ENCODE measurements at places on chromosomes 6 and 20. TPM values are rescaled to one million over a fixed set of nuclear protein-coding genes. Genes with fewer than 3 reads are reported as not detected.

DNA sequence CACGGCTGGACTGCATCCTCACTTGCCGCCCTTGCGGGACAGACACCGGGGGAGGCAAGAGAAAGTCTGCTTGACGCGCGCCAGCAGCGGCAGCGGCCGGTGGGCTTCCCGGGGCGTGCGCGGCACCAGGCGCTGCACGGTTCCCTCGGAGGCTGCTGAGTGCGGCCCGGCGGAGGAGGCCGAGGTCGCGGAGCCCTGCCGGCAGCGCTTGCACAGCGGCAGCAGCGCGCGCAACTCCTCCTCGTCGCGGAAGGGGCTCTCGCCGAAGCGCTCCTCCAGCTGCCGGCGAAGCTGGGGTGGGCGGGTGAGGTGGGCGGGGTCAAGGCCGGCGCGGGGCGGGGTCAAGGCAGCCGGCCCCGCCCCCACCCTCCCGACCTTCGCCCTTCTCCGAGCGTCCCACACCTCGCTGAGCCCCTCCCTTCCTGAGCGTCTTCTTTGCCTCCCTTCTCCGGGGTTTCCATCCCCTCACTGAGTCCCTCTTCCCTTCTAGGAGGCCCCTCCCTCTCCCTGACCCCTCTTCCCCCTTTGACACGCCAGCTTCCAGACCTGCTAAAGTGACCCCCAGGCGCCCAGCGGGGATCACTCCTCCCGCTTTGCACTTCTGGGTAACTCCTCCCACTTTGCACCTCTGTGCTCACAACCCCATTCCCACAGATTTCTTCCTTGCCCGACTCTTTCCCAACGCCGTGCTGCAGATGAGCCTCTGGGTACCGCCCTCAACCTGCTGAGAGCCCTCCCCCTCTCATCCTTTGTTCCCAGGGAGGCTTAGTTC is 8.8 kb downstream of the DUSP15 start:
- no peaks in the 10 kb centered on the region for H3K4me1 ChIP-seq
- H3K27ac ChIP-seq, result no peak overlapping the region
- DNase-seq, result peak; percentile 80
- H3K27me3 ChIP-seq, result peaks cover 2% of the 10 kb centered on the region
- no peaks in the 10 kb centered on the region for H3K36me3 ChIP-seq

The ACSS1 gene
- 43.7 TPM for polyA plus RNA-seq

GRCh38 chr6:125363039-125363823 is 61.5 kb upstream of the HDDC2 start:
- no peak overlapping the region for H3K27ac ChIP-seq
- peak overlapping the region; percentile 35 for H3K4me3 ChIP-seq
- no peaks in the 10 kb centered on the region for H3K4me1 ChIP-seq
- DNase-seq, result peak; percentile 9

DNA sequence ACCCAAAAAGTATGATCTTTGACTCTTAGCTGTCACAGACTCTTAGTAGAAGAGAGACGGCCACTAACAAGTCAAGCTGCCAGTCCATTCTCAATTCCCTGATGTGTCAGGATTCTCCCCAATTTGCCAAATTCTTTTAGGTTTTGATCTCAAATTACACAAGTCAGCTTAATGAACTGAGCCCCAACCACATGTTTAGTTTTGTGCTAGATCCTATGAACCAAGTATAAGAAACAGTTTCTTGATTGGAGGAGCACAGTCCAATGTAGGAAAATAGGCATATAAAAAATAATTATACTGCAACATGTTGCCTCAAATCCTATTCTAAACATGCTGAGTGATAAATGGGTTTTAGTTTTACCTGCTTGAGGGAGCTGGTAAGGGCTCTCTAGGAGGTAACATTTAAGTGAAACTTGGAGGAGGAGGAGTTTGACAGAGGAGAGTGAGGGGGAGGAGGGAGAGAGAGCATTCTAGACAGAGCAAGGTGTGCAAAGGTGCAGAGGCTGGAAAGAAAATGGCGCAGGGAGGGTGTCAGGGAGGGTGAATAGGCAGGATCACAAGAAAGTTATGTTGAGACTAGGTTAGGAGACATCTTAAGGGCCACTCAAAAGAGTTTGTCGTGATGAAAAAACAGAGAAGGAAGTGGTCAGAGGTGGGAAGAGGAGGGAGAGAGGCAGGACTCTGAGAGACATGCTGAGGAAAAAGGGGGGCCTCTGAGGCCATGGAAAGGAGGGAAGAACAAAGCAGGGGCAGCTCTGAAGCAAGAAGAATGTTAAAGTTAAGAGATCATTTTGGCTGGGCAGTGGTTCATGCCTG is 22.8 kb upstream of the FAM83C start:
- no peaks in the 10 kb centered on the region for H3K4me1 ChIP-seq
- H3K27ac ChIP-seq, result no peak overlapping the region
- H3K27me3 ChIP-seq, result no peaks in the 10 kb centered on the region
- H3K4me3 ChIP-seq, result no peak overlapping the region
- no peak for DNase-seq

The LBP gene
- 0.30 TPM for polyA plus RNA-seq

The MYO6 gene
- polyA plus RNA-seq, result 18.3 TPM

DNA sequence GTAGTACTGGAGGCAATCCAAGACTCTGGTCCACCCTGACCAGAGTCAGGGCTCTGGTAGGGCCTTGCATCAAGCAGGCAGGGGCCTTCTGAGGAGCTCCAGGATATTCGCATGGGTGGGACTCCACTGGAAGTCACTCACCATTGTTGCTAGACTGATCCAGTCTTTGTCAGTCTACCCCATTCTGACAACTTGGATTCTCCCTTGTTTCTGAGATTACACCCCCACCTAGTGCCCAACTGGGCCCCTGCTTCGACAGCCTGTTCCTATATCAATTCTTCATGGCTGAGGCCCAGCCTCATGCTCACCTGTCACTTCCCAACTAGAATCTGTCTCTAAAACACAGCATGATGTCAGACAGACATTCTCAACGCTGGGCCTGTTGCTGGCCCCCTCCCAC is 5.2 kb downstream of the SLC35D3 start:
- H3K27me3 ChIP-seq, result no peaks in the 10 kb centered on the region
- H3K4me1 ChIP-seq, result no peaks in the 10 kb centered on the region
- H3K27ac ChIP-seq, result no peak overlapping the region
- H3K36me3 ChIP-seq, result no peaks in the 10 kb centered on the region

The SLPI gene
- 49.4 TPM for polyA plus RNA-seq

DNA sequence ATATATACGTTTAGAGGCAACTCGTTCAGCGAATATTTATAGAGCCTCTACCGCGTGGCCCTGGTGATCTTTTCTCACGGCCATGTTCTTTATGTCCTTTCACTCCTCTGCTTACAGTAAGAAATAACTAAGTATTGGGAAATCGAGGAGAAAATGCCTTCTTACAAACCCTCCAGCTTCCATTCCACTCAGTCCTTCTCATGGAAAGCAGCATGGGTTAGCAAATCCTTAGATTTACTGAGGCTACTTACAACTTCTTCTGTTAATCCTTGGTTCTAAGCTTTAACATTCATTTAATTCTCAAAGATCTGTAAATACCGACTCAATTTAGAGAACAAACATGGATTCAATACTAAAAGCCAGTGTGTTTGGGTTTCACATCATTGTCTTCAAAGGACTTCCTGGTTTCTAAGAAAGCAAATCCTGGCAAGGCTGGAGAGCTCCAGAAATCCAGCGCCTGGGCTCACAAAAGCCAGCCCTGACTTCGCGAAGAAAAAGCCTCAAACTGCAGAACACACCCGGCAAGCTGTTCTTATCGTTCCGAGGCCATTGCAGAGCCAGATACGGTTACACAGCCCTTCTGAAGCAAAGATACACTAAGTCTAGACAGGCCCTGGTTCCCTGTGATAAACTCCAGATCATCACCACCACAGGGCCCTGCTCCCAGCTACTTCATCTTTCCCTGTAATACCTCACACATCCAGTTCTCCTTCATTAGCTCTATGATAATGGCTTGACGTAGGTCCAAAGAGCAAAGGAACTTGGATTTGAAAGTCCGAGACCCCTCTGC is 19.2 kb downstream of the AGPAT4 start:
- H3K27me3 ChIP-seq, result no peaks in the 10 kb centered on the region
- H3K36me3 ChIP-seq, result no peaks in the 10 kb centered on the region
- H3K27ac ChIP-seq, result no peak overlapping the region
- no peaks in the 10 kb centered on the region for H3K4me1 ChIP-seq
- no peak for DNase-seq
- no peak overlapping the region for H3K4me3 ChIP-seq

The SCUBE3 gene
- polyA plus RNA-seq, result 0.15 TPM

The SIM1 gene
- 1.5 TPM for polyA plus RNA-seq

- no peak overlapping the region for H3K27ac ChIP-seq
- peaks cover 5% of the 10 kb centered on the region for H3K4me1 ChIP-seq
- no peak for DNase-seq
- no peaks in the 10 kb centered on the region for H3K27me3 ChIP-seq
- no peak overlapping the region for H3K4me3 ChIP-seq
- H3K36me3 ChIP-seq, result no peaks in the 10 kb centered on the region
Measured at GRCh38 chr6:76120302-76120701, 47.8 kb upstream of the IMPG1 start.

The BPIFA2 gene
- not detected for polyA plus RNA-seq

The IPCEF1 gene
- 0.87 TPM for polyA plus RNA-seq

- H3K27me3 ChIP-seq, result no peaks in the 10 kb centered on the region
- no peaks in the 10 kb centered on the region for H3K36me3 ChIP-seq
- H3K4me3 ChIP-seq, result no peak overlapping the region
- DNase-seq, result no peak
- no peak overlapping the region for H3K27ac ChIP-seq
Measured at GRCh38 chr6:113486199-113486598, 370.9 kb upstream of the MARCKS start.

Measured in pancreas (tissue), 10 donors.